ENCODE measurements at places on chromosomes 2 and 18. TPM values are rescaled to one million over a fixed set of nuclear protein-coding genes. Genes with fewer than 3 reads are reported as not detected.

Gene ALPG
- not detected for total RNA-seq

Gene CHCHD5
- total RNA-seq, result 9.2 TPM

Gene UPP2
- total RNA-seq, result not detected

Gene LHCGR
- not detected for total RNA-seq

Gene ACMSD
- total RNA-seq, result not detected

Gene ATOH8
- 17.0 TPM for total RNA-seq

Gene BCL2
- 4.2 TPM for total RNA-seq

Gene TTN
- total RNA-seq, result 5.5 TPM

Gene RAB6C
- not detected for total RNA-seq

Gene STRADB
- total RNA-seq, result 57.6 TPM

Gene SNED1
- total RNA-seq, result 105 TPM

Gene OR6B3
- total RNA-seq, result not detected

Gene CHST9
- total RNA-seq, result not detected

Gene PAX8
- 1.5 TPM for total RNA-seq

Gene COLEC11
- 0.09 TPM for total RNA-seq

Gene EHD3
- total RNA-seq, result 10.7 TPM

Gene POTEF
- total RNA-seq, result not detected

Gene RTP5
- total RNA-seq, result not detected

Gene RTKN
- 15.7 TPM for total RNA-seq

Gene TDRD15
- not detected for total RNA-seq

Gene CFAP65
- total RNA-seq, result not detected
